Suprapubic skin (tissue), 4 donors: ENCODE measurements at places on chromosomes 2 and 18.

GRCh38 chr2:74708883-74709282 lies 54.8 kb downstream of the SEMA4F start:
- no peaks in the 10 kb centered on the region for H3K36me3 ChIP-seq
- no peak for DNase-seq
- no peak overlapping the region for H3K4me3 ChIP-seq
- H3K27ac ChIP-seq: no peak overlapping the region
- H3K27me3 ChIP-seq: no peaks in the 10 kb centered on the region

DNA sequence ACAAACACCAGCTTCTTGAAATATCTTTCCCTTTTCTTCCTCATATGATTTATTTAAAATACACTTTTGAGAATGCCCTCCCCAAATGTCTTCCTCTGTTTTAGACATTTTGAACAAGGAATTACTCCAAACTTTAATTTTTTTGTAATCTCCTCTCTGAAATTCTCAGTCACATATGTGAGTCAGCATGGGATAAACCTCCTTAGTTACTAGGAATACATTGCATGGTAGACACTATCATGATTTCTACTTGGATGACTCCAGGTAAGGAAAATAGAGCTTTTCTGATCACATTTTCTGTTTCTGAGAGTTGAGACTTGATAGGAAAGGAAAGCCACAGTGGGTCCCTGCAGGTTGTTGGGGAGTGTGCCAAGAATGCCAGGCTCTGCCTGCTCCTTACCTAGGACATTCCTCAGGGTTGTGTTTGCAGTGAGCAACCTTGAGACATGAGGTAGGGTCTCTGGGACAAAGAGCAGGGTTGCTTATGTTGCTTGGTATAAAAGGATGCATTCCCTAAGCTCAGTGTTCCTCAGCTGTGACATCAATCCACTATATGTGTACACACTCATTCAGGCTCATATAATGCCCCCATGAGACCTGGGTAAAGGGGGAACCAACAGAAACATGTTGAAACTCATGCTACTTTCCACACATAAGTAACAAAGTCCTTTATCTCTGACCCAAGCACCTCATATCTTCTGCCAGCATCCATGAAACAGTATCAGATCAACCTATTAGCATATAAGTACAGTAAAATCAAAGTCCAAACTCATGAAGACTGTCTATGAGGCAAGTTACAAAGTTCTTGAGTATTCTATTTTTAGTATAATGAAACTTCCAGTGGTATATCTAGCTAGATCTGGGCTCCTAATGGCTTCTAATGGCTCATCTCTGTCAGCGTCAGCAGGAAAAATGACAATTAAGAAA lies 112.8 kb upstream of the SCN1A start:
- no peaks in the 10 kb centered on the region for H3K36me3 ChIP-seq
- no peaks in the 10 kb centered on the region for H3K4me1 ChIP-seq
- no peaks in the 10 kb centered on the region for H3K27me3 ChIP-seq
- no peak overlapping the region for H3K27ac ChIP-seq
- DNase-seq: no peak
- H3K4me3 ChIP-seq: no peak overlapping the region

DNA sequence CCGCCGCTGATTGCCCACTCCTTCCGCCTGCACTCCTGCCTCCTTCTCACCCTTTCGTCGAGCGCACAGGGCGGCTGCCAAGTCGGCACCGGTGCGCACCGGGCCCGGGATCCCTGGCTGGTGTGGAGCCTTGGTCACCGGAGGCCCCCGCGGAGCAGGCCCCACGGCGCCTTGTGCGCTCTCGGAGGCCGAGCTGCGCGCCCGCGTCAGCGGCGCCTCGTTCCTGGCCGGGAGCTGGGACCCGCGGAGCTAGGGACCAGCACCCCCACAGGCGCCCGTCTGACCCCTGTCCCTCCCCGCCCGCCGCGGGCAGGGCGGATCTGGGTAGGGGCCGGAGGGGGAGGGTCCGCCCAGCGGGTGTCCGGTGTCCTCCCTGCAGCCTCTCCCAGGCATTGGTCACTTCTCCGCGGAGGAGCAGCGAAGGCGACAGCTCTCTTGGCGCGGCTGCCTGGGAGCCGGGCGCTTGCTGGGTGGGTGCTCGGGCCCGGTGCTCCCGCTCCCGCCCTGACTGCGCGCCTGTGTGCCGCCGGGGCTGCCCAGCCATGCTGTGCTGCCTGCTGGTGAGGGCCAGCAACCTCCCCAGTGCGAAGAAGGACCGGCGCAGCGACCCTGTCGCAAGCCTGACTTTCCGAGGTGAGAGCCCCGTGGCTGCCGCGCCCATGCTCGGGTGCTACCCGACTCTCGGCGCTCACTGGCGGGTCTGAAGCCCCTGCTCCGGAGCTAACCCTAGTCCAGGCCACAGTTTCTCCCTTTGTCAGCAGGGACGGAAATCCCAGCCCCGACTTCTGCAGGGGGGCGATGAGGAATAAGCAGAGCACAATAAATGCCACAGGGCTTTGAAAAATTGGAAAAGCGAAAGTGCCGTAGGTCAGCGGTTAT lies 13.2 kb downstream of the DYSF start:
- no peak for DNase-seq
- H3K4me3 ChIP-seq: peak overlapping the region; percentile 74
- H3K36me3 ChIP-seq: no peaks in the 10 kb centered on the region

GRCh38 chr2:172856606-172857005 lies 121.0 kb downstream of the RAPGEF4 start:
- no peaks in the 10 kb centered on the region for H3K36me3 ChIP-seq
- H3K27me3 ChIP-seq: no peaks in the 10 kb centered on the region
- DNase-seq: no peak
